Activated naive CD4-positive, alpha-beta T cell treated with anti-CD3 and anti-CD28 coated beads, Interleukin-2, amount 50 U/mL, for 72 hours (primary cell): ENCODE measurements at places on chromosomes 4 and X.

- no peak for DNase-seq
Measured at GRCh38 chrX:130415201-130415600, 13.4 kb downstream of the RBMX2 start.

DNA sequence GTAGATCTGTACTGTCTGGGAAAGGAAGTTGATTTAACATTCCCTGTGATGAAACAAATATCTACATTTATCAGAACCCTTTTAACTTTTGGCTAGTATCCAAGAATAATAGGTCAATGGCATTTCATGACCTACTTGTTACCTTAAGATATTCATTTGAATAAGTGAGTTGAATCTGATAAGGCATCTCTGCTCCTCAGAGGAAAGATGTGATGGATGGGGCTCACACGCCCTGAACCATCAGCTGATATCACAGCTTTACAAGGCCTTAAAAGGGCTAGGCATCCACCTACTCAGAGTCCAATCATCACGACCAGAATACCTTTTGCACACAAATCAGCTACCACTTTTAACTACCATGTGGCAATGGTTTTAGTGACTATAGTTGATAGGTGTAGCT is 90.2 kb upstream of the PDLIM3 start:
- DNase-seq: no peak

GRCh38 chr4:118112117-118113046 is 78.1 kb downstream of the NDST3 start:
- DNase-seq: no peak

DNA sequence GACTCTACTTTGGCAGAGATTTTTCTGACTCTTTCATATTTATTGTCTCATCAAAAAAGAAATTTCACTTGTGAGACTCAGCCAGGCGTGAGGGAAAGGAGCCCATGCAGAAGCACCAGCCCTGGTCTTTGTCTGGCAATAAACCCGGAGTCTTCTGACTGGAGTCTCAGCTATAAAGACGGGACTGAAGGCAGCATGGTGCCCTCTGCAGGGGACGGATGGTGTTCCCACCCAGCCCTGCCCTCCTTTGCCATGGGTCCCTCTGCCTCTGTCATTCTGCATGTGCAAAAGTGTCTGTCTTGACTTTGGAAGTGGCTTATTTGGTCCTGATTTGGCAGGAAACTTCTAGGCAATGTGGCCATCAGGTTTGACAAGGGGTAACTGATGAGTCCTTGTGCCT is 14.2 kb downstream of the ZNF185 start:
- no peak for DNase-seq

- no peak for DNase-seq
Measured at GRCh38 chrX:138945219-138945618, 233.7 kb upstream of the FGF13 start.

DNA sequence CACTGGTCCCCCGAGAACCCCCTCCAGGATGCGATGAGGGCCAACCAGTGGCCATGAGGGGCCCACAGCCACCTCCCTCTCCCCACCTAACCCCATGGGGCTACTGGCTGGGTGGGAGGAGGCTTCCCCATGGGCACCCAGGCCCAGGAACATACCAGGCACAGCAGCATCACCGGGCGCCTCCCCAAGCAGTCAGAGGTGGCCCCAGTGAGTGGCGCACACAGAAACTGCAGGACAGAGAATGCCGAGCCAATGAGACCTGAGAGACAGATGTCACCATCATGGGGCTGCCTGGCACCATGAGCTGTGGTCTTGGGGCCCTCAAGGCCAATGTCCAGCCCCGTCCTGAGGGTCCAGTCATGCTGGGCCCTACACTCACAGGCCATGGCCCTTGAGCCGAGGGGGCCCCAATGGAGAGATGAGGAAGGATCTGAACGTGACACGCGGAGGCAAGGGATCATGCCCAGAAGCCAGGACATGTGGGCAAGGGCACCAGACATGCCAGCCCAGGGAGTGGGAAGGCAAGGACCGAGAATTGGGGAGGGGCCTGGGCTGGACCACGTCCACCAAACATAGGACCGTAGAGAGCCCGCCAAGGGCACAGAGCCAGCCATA is 30.1 kb downstream of the NOP14 start:
- DNase-seq: no peak

DNA sequence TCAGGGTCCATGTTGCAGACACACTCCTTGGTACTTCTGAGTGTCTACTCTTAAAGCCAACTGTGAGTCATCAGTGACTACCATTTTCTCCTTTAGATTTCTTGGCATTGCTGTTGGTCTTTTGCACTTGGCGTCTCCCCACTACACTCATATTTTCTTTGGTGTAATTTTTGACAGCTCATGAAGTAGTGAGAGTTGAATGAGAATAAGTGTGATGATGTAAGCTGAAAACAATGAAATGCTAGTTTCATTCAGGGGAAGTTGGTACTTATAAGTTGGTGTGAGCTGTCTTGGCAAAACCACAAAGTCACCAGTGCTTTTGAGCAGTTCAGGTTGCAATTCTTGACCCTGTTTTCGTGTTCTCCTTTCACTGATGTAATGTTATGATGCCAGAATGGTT is 142.9 kb upstream of the ARX start:
- no peak for DNase-seq

GRCh38 chr4:164926301-164926700 is 49.3 kb downstream of the APELA start:
- DNase-seq: no peak

DNA sequence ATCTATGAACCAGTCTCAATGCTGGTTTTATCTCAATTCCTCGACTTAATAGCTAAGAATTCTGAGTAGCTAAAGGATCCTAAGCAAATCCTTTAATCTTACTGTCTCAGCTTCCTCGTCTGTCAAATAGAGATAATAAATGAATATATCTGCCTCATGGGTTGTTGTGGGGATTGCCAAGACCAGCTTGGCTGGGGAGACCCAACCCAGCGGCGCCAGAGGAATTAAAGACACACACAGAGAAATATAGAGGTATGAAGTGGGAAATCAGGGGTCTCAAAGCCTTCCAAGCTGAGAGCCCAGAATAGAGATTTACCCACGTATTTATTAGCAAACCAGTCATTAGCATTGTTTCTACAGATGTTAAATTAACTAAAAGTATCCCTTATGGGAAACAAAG is 41.9 kb downstream of the SLC34A2 start:
- no peak for DNase-seq

GRCh38 chr4:6404611-6405396 is 67.6 kb downstream of the PPP2R2C start:
- no peak for DNase-seq

- no peak for DNase-seq
Measured at GRCh38 chr4:168138143-168138542, 45.8 kb downstream of the ANXA10 start.

GRCh38 chr4:77742054-77742453 is 77.1 kb downstream of the CNOT6L start:
- no peak for DNase-seq

DNA sequence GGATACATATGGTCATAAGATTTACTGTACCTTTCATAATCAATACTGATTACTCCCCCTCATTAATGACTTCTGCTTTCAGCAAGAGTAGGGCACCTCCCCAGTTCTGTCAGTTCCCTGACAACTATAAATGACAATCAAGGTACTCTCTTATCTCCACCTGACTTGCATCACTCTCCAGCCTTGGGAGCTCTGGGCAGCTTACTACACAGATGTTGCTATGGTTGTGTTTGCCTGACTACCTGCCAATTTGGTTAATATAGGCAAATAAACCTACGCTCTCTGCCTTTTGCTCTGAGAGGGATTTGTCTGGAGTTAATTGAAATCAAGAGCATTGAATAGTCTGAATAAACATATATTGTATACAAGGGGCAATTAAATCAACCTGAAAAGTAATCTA is 22.8 kb upstream of the MAP7D3 start:
- no peak for DNase-seq

DNA sequence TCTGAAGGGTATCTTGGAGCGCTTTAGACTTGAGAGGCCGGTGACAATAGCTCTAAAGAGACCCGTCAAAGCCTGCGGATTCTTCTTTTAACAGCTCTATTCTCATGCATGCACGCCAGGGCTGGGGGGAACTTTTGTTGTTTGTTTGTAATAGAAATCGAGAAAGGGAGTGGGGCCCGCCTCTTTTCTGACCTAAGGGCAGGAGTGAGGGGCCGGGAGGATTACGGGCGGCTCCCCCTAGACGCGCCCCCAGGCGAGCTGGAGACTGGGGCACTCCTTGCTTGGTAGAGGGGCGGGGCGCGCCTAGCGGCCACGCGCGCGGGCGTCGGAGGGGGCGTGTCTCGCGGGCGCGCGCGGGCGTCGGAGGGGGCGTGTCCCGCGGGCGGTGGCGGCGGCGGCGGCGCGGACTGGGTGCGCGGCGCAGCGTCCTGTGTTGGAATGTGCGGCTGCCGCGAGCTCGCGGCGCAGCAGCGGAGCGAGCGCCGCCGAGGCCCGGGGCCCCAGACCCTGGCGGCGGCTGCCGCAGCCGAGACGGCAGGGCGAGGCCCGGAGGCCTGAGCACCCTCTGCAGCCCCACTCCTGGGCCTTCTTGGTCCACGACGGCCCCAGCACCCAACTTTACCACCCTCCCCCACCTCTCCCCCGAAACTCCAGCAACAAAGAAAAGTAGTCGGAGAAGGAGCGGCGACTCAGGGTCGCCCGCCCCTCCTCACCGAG is at the start of gene REST:
TSS of gene REST (plus strand) at position 412 of the 717 bp plus-strand sequence. CDS start 2,739 bp downstream, outside the sequence.
- DNase-seq: peak; percentile 89

GRCh38 chr4:107114059-107114458 is 77.9 kb upstream of the DKK2 start:
- DNase-seq: no peak

DNA sequence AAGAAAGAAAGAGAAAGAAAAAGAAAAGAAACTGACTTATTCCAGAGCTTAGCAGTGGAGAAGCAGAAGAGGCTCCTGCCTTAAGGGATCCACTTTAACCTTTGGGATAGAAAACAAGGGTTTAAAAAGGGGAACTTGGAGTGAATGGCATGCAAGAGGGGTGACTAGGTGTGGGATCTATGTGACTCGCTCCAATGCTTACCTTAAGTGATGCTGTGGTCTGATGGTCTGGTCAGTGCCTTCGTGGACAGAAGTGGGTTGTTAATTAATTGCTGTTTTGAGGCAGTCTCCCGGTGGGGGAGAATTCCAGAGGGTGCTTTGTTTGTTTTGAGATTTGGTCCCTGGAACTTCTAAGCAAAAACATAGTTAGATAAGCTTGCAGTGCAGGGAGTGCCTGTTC is 21.1 kb upstream of the RHOXF1 start:
- DNase-seq: no peak

DNA sequence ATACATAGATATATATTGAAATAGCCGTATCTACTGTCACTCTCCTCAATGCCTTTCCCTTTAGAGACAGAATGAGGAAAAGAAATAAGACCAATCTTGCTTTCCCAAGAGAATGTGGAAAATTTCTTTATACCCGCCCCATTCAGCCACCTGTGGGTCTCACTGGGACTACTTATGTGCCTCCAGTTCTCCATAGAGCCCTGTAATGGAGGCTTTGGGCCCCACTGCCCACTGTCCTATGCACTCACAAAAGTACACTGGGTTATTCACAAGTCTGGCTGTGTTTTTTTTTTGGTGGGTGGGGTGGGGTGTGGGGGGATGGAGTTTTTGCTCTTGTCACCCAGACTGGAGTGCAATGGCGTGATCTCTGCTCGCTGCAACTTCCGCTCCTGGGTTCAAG is 70.4 kb upstream of the ELOVL6 start:
- no peak for DNase-seq

DNA sequence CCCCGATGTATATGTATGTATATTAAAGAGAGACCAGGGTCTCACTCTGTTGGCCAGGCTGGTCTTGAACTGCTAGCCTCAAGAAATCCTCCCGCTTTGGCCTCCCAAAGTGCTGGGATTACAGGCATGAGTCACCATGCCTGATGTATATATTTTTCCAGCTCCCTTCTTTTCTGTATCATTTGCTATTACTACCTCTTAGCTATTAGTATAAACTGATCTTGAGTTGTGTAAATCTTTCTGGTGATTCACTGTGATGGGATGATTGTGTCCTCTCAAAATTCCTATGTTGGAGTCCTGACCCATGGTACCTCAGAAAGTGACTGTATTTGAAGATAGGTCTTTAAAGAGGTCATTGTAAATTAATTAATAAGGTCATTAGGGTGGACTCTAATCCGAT is 53.1 kb downstream of the HPRT1 start:
- DNase-seq: no peak

DNA sequence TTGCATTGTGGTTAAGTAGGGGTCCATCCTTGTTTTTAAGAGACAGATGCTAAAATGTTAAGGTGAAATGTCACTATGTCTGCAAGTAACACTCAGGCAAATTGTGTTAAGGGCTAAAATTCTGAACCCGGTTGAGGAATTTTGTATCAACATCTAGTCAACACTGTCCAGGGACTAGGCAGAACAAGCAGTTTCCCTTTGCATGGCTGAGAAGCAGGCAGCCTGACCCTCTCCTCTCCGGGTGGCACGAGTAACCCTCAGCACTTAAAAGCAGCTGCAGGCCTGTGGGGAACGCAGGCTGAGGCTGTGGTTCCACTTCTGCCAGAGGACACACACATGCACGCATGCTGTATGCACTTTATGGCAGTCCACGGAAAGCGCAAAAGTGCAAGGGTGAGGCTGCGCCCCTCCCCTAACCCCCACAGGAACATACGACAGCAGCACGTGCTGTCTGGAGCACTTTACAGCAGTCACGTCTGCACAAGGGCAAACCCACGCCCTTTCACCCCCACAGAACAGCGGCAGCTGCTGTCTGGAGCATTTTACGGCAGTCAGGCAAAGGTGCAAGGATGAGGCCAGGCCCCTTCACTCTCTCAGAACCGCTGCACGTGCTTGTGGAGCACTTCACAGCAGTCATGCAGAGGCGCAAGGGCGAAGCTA is 619 bp upstream of the MPC1L start:
- DNase-seq: no peak

- DNase-seq: no peak
Measured at GRCh38 chr4:74109116-74109869, 10.3 kb upstream of the CXCL2 start.

GRCh38 chr4:103085555-103086196 is 9.1 kb upstream of the SLC9B2 start:
- no peak for DNase-seq

DNA sequence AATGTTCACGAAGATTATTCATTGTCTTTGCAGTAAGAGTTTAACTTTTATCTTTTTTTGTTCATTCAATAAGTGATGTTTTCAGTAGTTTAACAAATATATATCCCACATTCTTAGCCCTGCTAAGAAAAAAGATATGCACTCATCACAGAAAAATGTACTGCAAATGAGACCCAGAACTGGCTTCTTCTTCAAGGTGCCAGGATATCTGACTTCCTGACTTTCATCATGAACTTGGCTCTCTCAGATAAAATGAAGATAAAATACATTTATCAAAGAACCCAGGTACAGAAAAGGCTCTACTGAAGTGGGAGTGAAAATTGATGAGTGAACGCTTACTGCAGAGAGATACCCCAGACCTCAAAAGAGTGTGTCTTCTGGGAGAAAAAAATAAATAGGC is 177.8 kb upstream of the DKK2 start:
- no peak for DNase-seq

DNA sequence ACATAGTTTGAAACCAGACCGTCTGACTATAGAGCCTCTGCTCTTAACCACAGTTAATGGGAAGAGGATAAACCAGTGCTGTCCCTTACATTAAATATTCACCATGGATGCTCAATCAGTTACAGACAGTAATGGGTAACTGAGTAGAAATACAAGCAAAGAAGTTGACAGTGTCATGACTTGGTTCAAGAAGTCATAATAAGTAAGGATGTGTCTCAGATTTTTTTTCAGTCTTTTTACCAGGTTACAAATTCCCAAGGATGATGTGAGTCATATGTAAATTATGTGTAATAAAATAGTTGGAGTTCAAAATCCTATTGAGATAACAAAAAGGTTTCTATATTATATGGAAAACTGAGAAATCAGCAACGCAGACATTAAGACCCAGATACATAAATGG is 31.1 kb downstream of the ZCCHC4 start:
- no peak for DNase-seq

GRCh38 chr4:145404761-145405160 is 76.9 kb upstream of the SMAD1 start:
- DNase-seq: no peak
